Right ventricle myocardium inferior (tissue), 1 donor: ENCODE measurements at places on chromosomes 6 and 20.

- DNase-seq, result no peak
Measured at GRCh38 chr20:24694727-24695528, 225.5 kb downstream of the SYNDIG1 start.

DNA sequence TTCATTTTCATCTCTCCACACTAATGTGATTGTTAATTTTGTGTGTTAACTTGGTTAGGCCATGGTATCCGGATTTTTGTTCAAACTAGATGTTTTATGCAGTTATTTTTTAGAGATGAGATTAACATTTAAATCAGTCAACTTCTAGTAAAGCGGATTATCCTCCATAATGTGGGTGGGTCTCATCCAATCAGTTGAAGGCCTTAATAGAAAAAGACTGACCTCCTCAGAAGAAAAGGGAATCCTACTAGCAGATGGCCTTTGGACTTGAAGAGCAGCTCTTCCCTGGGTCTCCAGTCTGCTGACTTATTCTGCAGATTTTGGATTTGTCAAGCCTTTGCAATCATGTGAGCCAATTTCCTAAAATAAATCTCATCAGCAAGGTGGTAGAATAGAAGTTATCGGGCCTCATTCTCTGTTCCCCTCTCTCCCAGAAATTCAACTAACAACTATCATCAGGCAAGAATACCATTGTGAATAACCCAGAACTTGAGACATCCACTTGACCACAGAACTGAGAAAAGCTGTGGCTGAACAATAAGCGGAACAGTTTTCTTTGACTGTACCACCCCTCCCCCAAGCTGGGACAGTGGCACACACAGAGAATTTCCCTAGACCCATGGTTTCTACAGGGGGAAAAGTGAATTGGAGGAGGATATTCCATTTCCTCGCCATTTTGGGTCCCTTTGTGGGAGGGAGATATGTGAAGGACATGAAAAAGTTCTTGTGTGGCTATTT lies 323.0 kb downstream of the UTRN start:
- DNase-seq, result no peak

- DNase-seq, result no peak
Measured at GRCh38 chr20:38278763-38279162, 18.2 kb upstream of the KIAA1755 start.

GRCh38 chr6:9620687-9621086 lies 794.2 kb downstream of the TFAP2A start:
- DNase-seq, result no peak

DNA sequence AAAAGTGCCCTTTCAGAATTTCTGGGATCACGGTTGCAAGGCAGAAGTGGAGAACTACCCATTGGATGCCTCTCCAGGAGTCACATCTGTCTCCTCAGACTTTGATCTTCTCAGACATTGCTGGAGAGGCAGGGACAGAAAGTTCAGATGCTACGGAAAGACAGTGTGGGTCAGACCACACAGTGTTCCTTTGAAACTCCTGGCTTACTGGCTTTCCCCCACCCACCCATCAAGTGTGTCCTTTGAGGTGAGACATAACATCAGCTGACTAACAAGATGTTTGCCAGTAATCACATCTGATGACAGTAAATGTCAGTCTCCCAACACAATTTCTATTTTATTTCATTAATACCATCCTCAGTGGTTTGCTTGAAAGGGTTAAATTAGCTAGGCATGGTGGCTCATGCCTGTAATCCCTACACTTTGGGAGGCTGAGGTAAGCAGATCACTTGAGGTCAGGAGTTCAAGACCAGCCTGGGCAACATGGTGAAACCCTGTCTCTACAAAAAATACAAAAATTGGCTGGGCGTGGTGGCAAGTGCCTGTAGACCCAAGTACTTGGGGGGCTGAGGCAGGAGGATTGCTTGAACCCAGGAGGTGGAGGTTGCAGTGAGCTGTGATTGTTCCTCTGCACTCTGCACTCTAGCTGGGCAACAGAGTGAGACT lies 67.2 kb upstream of the SNX9 start:
- DNase-seq, result no peak

GRCh38 chr6:63643862-63644261 lies 8.3 kb downstream of the PHF3 start:
- DNase-seq, result no peak

GRCh38 chr6:111845441-111845871 lies 27.8 kb downstream of the FYN start:
- DNase-seq, result no peak

- DNase-seq, result no peak
Measured at GRCh38 chr6:158629367-158630221, 14.9 kb downstream of the DYNLT1 start.

GRCh38 chr6:100462706-100463629 lies 1.8 kb downstream of the SIM1 start:
- DNase-seq, result no peak

GRCh38 chr20:10314198-10314597 lies 95.6 kb downstream of the SNAP25 start:
- no peak for DNase-seq

DNA sequence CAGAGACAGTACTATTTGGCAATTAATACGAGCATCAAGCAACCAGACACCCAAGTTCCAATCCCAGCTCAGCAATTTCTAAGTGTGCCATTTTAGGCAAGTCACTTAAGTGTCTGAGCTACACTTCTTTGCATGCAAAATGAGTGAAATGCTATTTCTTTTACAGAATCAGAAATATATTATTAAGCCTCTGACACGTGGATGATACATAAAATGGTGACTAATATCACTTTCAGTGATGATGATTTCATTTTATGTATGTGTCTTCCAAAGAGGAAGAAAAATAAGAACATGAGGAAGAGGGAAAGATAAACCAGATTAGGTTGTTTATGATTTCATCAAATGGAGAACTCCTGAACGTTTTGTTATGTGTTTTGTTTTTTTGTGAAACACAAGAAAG lies 158.6 kb downstream of the TSHZ2 start:
- DNase-seq, result no peak

DNA sequence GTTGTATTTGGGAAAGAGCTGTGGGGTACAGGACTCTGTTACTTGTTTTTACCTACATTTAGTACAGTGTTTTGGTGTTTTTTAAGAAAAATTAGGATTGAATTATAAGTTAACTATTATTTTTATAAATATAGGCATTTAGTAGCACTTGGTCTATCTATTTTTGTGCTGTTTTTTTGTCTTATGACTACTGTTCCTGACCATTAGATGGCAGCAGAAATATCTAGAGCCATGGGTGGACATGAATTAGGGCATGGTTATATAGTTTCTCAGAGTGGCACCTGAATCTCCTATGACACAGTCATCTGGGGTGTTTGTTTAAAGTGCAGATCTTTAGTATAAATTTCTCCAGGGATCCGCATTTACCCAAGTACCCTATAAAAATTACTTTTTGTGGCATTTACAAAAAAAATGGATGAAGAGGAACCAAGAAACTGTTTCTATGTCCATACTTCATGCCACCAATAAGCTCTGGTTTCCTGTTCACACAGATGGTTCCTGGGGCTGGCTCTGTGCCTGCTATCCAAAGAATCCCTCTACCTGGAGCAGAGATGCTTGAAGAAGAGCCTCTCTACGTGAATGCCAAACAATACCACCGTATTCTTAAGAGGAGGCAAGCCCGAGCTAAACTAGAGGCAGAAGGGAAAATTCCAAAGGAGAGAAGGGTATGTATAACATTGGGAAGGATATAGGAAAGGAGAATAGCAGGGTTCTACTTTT lies 19.8 kb downstream of the NFYA start:
- no peak for DNase-seq

DNA sequence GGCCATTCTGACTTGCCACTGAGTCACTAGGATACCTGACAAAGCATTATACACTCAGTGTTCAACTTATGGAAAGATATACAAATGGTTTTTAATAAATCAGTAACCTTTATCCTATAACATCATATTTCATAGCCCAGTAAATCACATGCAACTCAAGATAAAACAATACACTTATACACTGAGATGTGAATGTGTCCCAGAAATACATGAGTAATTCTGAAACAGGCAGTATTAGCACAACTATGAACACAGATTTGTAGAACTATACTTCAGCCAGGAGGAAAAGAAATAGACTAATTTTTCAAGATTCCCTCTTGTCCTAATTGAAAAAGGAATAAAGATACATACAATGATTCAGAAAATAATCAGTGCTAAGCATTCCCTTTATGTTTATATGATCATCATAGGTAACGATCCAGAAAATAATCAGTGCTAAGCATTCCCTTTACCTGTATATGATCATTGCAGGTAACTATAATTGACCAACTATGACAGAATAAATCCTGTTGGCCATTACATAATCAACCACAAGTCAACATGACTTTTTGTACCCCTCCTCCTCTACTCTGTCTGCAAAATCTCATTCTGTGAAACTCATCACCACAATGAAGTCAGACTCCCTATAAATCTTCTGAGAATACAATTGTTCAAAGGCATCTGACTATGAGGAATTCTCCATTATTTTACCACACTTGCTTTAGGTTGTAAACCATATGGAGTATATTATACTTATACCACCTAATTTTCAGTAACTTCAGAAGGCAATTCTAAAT lies 30.3 kb downstream of the HACE1 start:
- DNase-seq, result no peak

- DNase-seq, result no peak
Measured at GRCh38 chr20:60372822-60373221, 414.6 kb downstream of the CDH26 start.

DNA sequence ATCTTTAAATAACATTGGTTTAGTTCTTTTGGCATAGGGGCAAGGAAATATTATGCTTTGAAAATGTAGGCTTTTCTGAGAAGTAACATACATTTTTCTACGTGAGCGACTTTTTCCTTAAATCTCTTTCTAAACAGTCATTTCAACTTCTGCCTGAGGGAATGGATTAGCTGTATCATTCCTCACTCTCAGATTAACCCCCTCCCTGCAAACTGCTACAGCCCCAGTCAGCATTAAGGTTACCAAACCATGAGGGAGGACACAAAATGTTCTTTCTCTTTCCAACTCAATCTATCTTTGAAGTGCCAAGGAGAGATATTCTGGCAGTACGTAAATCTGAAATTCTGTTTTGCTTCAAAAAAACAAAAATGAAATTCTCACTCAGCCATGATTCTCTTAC lies 231.3 kb upstream of the FLRT3 start:
- DNase-seq, result no peak

GRCh38 chr20:51484141-51484815 lies 58.2 kb downstream of the NFATC2 start:
- no peak for DNase-seq

GRCh38 chr20:57025261-57025660 lies 241.2 kb downstream of the BMP7 start:
- no peak for DNase-seq

- DNase-seq, result no peak
Measured at GRCh38 chr6:107062691-107063090, 34.7 kb downstream of the MTRES1 start.

DNA sequence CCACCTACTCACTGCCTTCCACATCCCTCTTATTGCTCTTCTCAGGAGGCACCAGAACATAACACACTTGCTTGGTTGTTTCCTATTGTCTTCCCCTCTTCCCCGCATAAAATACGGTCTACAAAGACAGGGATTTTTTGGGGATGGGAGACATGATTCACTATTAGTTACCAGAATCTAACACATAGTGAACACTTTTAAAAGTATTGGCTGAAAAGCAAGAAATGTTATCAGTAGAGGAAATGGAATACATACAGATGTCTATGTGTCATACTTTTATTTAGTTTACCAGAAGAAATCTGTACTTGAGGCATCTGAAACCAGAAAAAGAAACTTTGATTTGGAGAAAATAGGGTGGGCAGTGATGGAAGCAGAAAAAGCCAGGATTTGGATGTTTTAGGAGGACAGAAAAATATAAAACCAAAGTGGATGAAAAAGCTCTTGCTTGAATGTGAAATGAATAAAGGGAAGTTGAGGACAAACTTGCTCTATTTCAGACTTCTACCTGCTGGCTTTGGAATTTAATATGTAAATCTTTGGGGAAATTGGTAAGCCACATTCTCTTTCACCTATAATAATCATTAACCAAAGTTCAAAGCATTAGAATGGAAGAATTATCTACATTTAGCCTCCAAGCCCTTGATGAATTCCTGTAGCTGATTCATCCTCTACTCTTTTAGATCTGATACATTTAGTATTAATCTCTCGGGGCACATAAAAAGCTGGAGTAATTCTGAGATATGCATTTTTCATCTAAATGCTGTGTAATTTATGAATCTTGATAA lies 82.6 kb downstream of the DOK5 start:
- DNase-seq, result no peak

- no peak for DNase-seq
Measured at GRCh38 chr6:97775012-97775411, 492.0 kb upstream of the MMS22L start.

GRCh38 chr6:46011188-46012085 lies 4.2 kb downstream of the CLIC5 start:
- DNase-seq, result no peak

GRCh38 chr6:11236915-11237314 lies 4.4 kb upstream of the NEDD9 start:
- DNase-seq, result no peak

DNA sequence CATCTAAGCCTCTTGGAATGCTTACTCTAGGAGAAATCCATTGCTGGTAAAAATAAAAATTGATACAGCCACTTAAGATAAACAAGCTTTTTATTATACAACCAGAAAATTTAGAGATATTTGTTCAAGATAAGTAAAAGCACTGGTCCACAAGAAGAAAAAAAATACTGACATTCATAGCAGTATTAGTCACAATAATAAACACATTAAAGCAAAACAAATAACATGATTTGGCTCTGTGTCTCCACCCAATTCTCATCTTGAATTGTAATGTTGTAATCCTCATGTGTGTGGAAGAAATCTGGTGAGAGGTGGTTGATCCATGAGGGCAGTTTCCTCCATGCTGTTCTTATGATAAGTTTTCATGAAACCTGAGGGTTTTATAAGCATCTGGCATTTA lies 1093.5 kb upstream of the ADGRB3 start:
- no peak for DNase-seq

- no peak for DNase-seq
Measured at GRCh38 chr6:83368577-83368976, 62.3 kb downstream of the ME1 start.

DNA sequence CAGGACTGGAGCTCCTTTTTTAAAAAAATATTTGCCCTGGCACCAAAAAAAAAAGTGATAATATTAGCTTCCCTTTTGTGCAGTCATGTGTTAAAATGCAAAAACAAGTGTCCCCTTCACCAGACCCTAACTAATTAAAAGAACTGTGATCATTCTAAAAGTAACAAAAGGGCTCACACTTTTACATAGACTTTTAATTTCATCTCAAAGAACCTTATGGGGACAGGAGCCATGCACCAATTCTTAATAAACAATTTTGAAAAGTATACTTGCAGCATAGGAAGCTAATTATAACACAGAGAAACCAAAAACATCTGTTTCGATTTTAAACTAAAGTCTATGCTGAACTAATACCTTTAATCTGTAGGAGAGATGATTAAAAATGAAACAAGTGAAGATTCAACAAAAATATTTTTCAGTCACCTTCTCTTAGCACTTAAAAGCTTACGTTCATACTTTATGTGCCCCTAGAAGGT lies 17.3 kb downstream of the STX7 start:
- no peak for DNase-seq

GRCh38 chr6:63558278-63558677 lies 14.0 kb upstream of the LOC128125822 start:
- no peak for DNase-seq
